ENCODE measurements at places on chromosomes 6 and 20.

DNA sequence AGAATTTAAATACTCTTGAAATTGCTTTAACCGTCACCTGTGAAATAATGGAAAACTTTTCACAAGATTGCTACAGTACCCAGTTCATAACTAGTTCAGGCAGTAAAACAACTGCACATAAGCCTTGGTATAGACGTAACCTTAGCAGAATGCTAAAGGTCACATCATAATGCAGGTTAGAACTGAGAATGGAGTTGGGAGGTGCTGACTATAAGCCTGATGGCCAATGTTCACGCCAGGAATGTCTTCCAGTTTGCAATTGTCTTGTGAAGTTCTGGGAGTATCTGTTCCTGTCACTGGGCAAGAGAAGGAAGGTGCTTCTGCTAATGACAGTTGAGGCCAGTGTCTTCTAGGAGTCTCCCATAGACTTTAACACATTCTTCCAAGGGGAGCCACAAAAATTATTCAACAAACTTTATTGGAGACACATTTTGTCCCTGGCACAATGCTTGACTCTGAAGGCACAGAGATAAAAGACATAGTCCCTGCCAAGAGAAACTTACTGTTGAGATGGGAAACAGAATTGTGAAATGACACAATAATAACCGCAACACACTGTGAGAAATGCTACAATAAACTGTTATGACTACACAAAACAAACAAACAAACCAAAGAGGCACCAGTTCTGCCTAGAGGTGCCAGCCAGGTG, 24.6 kb upstream of the CEP162 start:
- DNase-seq: no peak

DNA sequence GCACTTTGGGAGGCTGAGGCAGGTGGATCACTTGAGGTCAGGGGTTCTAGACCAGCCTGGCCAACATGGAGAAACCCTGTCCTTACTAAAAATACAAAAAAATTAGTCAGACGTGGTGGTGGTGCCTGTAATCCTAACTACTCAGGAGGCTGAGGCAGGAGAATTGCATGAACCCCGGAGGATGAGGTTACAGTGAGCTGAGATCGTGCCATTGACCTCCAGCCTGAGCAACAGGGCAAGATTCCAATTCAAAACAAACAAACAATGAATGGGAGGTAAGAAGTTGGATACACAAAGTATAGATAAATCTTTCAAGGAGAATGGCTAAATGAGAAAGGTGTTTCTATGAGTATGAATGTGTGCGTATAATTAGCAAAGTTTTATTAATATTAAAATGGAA, 75.3 kb downstream of the REV3L start:
- DNase-seq: no peak

- DNase-seq: no peak
Observed at GRCh38 chr6:132763269-132763668, 5.6 kb upstream of the VNN2 start.

DNA sequence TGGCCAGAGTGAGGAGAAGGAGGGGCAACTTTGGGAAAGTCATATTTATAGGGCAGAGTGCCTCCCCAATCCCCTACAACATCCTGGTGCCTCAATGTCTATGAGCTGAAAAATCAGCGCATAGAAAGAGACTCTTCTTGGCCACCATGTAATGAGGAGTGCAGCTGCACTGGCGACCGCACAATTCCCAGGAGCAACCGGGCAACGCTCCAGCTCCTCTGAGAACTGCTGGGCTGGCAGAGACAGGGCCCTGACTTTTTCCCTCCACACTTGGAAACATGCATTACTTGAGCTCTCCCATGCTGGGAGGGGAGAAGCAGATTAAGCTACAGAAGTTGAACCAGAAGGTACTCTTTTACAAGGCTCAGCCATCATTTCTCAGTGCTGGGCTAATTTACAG, 31.4 kb upstream of the MARCKS start:
- DNase-seq: peak; percentile 78

- no peak for DNase-seq
Observed at GRCh38 chr6:43710576-43710975, 23.0 kb upstream of the MRPS18A start.

DNA sequence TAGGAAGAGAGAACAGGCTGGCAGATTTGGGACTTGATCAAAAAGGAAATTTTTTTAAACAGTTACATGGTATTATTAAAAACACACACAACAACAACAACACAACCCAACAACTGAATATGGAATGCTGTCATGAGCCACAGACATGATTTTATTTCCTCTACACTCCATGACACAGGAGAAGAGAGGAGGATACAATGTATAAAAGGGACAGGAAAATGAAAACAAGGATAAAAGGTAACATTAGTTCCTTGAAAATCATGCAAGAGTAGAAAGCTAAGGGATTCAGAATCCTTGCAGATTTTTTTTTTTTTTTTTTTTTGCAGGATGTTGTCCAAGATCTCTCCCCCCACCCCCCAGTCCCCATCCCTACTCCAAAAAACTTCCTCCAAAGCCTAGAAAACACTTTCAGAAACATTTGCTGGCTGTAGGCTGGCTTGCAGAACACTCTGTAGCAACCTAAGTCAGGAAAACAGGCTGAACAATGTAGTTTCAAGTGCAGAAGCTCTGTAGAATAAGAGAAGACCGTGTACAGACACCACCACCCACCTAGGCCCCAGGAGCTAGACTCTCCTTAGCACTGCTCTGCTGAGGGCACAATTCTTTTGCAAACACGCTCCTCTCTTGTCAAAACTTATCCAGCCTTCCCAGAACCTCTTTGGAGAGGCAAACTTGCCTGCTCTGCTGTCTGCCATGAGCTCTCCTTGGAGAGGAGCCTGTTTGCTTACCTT, 845 bp downstream of the ZMYND8 start:
- peak; percentile 80 for DNase-seq

DNA sequence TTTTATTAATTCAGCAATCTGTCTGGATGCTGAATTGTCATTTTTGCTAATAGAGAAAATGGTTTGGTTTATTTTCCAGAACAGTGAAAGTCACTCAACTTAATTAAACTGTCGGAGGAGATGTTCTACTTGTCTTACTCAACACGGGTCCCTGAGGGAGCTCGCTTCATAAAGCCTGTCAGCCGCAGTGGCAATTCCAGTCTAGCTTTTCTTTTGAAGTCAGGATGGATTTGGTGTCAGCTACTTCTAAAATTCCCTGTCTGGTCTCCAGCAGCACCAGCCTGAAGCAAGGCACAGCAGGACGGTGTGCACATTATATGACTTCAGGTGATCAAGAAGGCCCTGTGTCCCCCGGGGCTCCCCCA, 261.5 kb downstream of the SLC24A3 start:
- no peak for DNase-seq

DNA sequence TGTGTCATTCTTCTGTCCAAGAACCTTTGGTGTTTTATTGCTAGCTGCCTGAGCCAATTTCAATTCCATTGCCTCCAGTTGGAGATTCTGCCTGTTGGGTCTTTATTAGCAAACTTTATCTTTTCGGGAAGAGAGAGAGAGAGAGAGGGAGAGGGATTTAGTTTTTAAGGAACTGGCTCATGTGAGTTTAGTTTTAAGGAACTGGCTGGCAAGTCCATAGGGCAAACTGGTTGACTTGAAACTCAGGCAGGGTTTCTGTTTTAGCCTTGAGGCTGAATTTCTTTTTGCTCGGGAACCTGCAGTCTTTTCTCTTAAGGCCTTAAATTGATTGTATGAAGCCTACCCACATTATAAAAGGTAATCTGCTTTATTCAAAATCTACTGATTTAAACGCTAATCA, 23.0 kb downstream of the BCKDHB start:
- no peak for DNase-seq

- no peak for DNase-seq
Observed at GRCh38 chr20:24608926-24609667, 139.7 kb downstream of the SYNDIG1 start.

DNA sequence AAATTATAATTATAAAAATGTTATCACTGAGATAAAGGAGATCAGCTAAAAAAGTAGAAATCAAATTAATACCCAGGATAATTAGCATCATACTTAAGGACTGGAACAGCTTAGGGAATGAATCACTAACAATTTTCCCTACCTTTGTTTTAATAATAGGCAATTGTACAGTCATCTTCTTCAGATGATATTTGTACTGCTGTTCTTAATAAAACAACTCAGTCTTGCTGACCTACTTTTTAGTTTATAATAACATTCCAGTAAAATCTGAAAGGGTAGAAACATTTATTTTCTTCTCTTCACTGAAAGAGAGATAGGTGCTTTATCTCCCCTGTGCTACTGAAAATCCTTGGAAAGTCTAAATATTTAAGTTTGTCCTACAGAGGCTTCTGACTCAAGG, 271.2 kb upstream of the THEMIS start:
- no peak for DNase-seq

GRCh38 chr6:71391126-71391525, 102.5 kb downstream of the OGFRL1 start:
- no peak for DNase-seq

GRCh38 chr6:20334334-20334733, 67.3 kb upstream of the E2F3 start:
- DNase-seq: no peak

- DNase-seq: no peak
Observed at GRCh38 chr6:169886631-169887227, 135.3 kb downstream of the ERMARD start.

- DNase-seq: no peak
Observed at GRCh38 chr6:40426346-40427066, 160.7 kb downstream of the LRFN2 start.

- no peak for DNase-seq
Observed at GRCh38 chr6:69424581-69424980, 372.2 kb downstream of the LMBRD1 start.

- DNase-seq: no peak
Observed at GRCh38 chr6:106751501-106752252, 122.3 kb downstream of the QRSL1 start.

GRCh38 chr6:31042806-31043205, 32.5 kb downstream of the MUC22 start:
- DNase-seq: no peak

Data from head of caudate nucleus (tissue), 42 donors.